ENCODE measurements at places on chromosomes 5 and 9. TPM values are rescaled to one million over a fixed set of nuclear protein-coding genes. Genes with fewer than 3 reads are reported as not detected.

Gene KCNIP1
- not detected for total RNA-seq

Gene FOXD4L3
- not detected for total RNA-seq

Gene MEIKIN
- 2.2 TPM for total RNA-seq

Gene CER1
- not detected for total RNA-seq

Gene SLC25A2
- total RNA-seq, result 0.50 TPM

Gene CATSPER3
- 0.88 TPM for total RNA-seq

Gene BTNL8
- total RNA-seq, result not detected

Gene UHRF2
- 77.3 TPM for total RNA-seq

All from activated CD4-positive, alpha-beta memory T cell treated with anti-CD3 and anti-CD28 coated beads, Interleukin-2, amount 10 ng/mL, durations not matched to agents 7 days and 5 days (primary cell).